ENCODE measurements at places on chromosomes 4 and X. TPM values are rescaled to one million over a fixed set of nuclear protein-coding genes. Genes with fewer than 3 reads are reported as not detected.

Gene HSFX4
- not detected for total RNA-seq

DNA sequence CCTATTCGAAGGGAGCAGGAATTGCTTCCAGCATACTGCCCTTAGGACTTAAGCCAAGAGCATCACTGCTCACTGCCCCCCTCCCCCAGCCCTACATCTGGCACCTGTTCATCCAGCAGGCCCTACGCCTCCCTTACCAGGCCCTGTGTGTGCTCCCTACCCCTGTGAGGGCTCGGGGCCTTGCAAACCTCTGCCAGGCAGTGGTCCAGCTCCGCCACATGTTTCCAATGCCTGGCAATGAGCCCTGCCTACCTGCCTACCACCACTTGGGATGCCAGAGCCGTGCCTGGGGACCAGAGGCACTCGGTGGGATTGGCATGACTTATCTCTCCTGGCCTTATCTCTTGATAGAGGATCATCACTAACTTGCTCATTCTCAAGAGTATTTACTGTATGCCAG lies 27.5 kb upstream of the MTM1 start:
- no peak for DNase-seq

GRCh38 chr4:74132944-74133343 lies 25.0 kb upstream of the MTHFD2L start:
- no peak for DNase-seq

- DNase-seq = peak; percentile 35
These were observed at the start of gene ARHGEF38 for GRCh38 chr4:105551965-105552746. TSS of gene ARHGEF38 (plus strand) at chr4:105552620. CDS start at chr4:105552766, 146 bp downstream.

- DNase-seq = no peak
These were observed 3.1 kb upstream of the TCEANC start for GRCh38 chrX:13649838-13650237.

DNA sequence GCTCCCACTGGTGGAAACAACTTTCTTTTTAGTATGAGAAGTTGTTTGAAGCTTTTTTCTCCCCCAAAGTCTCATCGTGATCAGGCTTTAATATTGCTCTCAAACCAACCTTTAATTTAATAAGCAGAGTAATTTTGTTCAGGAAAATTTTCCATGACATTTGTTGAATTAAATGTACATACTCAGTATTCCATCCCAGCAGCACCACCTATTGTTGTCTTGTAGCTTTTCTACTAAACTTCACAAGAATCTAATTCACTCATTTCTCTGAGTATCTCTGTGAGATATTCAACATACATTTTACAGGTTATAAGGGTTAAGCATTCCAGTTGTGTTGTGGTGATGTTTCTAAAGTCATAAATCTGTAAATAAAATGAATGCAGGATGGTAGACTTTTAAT lies 218.3 kb upstream of the HAND2 start:
- DNase-seq = no peak

DNA sequence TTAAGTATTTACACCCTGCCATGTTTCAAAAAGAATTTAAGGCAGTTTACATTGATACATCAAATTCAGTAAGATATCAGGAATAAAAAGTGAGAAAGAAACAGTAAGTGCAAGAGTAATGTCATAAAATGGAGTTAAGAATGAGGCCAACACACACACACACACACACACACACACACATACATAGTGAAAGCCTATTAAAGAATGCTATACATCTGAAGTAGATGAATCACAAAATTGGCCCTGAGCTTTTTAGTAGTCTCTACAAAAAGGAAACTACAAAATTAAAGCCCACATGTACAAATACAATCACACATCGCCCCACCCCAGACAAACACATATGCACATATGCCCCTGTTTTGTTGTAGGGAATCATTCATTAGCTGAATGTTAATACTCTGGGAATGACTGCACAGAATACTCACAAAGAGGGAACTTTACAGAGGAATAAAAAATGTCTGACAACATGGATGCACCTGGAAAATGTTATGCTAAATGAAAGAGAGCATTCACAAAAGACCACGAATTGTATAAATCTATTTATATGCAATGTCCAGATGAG lies 428.8 kb downstream of the IL15 start:
- DNase-seq = no peak

- DNase-seq = peak; percentile 65
These were observed 276.3 kb upstream of the GALNT7 start for GRCh38 chr4:172892300-172892699.

GRCh38 chr4:142976482-142976881 lies 130.4 kb upstream of the INPP4B start:
- DNase-seq = no peak

- no peak for DNase-seq
These were observed 637 bp upstream of the SYN1 start for GRCh38 chrX:47620303-47620685.

GRCh38 chr4:43133566-43133965 lies 241.1 kb downstream of the GRXCR1 start:
- DNase-seq = peak; percentile 3

DNA sequence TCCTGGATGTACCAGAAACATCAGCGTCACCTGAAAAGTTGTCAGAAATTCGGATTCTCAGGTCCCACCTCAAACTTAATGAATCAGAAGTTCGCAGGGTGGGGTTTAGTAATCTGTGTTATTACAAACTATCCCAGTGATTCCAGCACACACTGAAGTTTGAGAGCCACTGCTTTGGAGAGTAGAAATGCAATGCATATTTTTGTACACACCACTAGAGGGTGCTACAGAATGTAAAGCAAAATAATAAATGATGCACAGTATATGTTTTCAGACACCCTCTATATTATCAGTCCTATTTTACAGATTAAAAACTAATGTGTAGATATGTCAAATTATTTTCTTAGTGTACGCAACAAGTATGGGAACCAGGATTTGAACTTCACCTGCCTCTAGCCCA lies 2.4 kb upstream of the MORF4L2 start:
- DNase-seq = peak; percentile 19

DNA sequence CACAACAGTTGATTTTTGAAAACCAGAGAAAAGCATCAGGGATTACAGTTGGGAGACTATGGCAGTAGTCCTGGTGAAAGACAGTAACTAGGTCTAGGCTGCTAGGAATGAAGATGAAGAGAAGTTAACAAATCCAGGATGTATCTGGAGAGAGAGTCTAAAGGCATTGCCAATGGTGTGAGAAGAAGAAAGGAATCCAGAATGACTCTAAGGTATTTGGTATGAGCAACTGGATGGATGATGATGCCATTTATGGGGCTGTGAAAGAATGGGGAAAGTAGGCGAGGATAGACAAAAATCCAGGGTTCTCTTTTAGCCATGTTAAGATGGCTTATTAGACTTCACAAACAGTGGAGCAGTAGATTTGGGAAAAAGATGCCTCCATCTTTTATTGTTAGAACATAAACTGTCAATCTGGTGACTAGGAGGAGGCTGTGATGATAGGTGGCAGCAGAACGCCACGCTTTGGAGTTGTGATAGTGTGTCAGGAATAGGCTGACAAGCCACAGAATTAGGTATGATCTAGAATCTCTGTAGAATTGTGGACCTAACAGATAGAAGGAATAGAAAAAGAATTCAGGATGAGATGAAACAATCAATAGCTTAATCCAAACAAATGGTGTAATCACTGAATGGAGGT lies 27.3 kb upstream of the JADE1 start:
- DNase-seq = no peak

Gene NLGN4X
- total RNA-seq = not detected

DNA sequence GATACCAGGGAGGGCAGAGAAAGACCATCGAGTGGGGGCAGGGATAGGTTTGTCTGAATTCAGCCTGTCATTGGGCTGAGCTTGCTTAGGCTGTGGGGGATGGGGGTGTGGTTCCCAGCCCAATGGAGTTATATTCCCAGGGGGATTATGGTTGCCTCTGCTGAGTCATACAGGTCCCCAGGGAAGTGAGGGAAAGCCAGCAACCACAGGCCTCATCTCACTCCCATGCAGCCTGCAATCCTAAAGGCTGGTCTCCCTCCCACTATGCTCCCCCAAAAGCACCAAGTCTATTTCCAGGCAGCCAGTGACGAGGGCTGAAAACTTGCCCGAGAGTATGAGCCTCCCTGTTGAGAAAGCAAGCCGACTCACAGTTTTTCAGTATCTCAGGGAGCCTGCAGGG lies 39.3 kb downstream of the AFM start:
- DNase-seq = peak; percentile 89

DNA sequence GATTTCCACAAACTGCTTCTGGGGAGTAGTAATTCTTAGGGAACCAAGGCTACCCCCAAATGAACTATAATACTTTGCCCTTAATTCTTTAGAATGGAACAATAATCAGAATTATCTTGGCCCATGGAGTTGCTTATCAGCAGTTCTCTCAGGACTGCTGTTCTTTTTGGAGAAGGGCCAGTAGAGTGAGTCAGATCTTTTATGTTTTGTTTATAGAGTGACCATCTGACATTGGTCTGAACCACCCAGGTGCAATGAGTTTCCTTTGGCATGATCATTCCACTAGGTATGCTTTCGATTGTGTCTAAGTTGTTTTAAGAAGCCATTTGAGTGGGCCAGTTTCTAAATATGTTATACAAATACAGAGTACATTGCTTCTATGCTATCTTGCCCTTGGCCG lies 31.8 kb downstream of the PRRG1 start:
- peak; percentile 64 for DNase-seq

GRCh38 chr4:140382732-140383131 lies 9.3 kb downstream of the SCOC start:
- DNase-seq = no peak

GRCh38 chrX:78822157-78822690 lies 74.7 kb downstream of the LPAR4 start:
- no peak for DNase-seq

Gene CCKAR
- total RNA-seq = not detected

Gene AGA
- 14.0 TPM for total RNA-seq

DNA sequence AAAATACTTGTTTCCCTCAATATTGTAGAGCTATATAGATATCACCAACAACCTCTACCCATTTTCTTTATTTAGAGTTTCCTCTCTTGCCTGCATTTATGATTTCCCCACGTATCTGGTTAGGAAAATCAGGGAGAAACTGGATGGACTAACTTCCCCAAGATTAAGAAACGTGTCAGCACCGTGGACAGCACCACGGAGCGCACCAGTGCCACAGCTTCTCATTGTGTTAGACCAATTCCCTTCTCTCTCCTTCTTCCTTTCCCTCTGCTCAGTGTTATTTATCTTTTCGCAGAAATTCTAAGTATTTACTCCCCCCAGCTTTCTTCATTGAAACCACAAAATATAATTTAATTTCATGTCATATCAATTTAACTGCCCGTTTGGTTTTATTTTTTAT lies 568.6 kb upstream of the BOD1L1 start:
- peak; percentile 48 for DNase-seq

DNA sequence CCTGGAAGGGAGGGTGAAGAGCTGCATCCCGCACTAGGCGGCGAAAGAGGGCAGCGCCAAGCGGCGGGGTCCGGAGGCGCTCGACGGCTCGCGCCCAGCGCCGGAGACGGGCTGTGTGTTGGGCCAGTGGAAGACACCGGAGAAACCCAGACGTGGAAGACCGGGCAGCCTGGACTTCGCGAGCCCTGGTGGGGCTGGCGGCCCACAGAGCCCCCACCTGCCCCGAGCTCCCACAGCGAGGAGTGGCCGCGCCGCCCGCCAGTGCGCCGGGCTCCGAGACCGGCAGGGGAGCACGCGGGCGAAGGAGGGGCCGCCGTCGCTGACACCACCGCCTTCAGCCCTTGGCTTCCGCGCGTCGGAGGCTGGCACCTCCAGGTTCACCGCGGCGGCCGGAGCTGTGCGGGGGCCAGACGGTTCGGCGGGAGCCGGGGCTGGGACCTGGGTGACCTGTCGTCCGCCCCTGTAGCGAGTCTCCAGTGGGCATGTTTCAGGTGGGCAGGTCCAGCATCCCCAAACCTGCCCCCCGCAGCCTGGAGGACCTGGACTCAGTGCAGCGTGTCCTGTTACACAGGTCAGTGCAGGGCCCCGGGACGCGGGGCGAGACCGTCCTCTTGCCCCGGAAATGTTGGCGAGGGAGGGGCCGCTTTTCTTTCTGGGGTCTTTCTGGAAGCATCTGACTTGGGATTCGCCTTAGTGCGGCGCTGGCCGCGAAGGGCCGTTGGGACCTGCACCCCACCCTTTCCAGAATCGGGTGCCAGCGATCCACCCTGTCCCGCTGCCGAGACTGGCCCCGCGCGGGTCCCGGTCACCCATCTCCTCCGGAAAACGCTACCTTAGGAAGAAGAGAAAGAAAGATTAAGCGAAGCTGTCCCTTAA lies 9.6 kb upstream of the INTU start:
- DNase-seq = no peak

Gene TTC29
- not detected for total RNA-seq

Gene UGT2B11
- total RNA-seq = not detected

DNA sequence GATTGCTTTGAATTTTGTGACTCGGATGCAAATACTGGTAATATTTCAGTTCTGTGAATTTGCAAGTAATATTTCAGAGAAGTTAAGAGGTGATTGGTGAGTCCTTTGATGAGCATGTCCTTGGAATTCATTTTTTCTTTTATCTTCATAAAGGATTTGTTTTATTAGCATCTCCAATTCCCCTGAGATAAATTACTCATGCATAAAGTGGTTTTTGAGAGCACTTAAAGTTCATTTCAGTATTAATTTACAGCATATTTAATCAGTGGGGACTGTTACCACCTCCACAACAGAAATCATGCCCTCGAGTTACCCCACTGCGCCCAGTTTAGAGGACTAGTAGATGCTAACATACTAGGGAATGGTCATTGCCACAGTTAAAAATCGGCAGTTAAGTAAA lies 65.0 kb downstream of the ZFX start:
- DNase-seq = no peak

GRCh38 chr4:67480810-67481209 lies 64.5 kb downstream of the CENPC start:
- no peak for DNase-seq

DNA sequence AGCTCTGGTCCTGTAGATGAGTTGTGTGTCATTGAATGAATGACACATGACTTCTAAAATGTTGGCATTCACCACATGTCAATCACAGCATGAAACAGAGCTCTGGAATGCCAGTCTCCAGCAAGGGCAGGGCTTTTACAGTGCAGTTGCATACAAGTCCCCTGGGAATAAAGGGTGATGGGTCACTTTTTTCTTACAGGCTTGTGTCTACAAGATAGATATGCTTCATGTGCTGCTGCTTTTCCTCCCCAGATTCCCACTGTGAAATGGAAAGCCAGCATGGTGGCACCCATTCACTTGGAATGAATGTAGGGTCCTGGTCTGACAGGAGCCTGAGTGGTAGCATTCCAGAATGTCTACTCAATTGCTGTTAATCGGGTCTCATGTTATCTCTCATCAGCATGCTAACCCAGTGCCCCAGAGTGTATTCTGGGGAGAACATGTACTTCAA lies 159.1 kb upstream of the KIT start:
- DNase-seq = peak; percentile 89

GRCh38 chrX:11733614-11734013 lies 24.4 kb upstream of the MSL3 start:
- no peak for DNase-seq

DNA sequence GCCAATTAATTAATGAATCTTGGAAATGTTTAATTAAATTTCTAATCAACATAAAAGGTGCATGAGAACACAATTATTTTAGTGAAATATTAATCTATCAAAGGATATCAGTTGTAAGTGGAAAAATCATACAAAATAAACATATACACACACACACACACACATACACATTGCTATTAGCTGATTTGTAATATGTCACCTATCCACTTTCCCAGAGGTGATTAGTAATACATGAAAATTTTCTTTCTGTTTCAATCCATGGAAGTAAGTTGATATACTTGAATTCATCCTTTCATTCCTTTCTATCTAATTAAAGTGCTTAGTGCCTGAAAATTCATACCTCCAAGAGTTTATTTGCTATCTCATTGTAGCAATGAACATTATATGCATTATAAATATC lies 213.7 kb downstream of the EPHA5 start:
- no peak for DNase-seq

All from HT1080 (cell line).